Natural killer cell (primary cell): ENCODE measurements at places on chromosomes 5 and 9.

DNA sequence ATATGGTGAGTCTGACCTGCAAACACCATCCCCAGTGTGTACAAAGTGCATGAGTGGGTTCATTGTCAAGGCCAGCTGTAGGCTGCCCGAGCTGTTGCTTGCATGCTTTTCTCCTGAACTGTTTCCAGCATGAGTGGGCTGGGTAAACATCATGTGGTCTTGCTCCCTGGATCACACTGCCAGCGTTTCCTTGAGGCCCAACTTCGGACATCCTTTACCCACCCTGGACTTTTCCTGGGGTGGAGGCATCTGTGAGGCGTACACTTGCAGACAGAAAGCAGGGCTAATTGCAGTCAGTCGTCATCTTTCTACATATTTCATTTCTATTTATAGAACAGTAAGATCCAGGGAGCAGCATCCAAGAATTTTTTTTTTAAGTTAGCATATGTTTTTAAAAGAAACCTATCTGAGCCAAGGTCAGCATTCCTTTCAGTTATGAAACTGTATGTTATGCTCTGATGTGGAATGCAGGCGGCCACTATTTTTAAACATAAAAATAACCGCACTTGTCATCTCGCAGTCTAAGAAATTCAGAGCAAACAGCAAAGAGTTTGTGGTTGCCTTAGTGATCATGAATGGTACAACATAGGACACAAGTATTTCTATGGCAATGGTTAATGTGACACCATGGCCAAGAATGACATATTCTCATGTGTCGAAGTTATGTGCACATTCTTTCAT is 106.5 kb upstream of the DMRT1 start:
- H3K4me3 ChIP-seq = no peak overlapping the region
- DNase-seq = no peak
- H3K36me3 ChIP-seq = no peaks in the 10 kb centered on the region
- H3K27me3 ChIP-seq = no peaks in the 10 kb centered on the region

GRCh38 chr5:131545845-131546244 is 89.2 kb downstream of the RAPGEF6 start:
- H3K27ac ChIP-seq = no peak overlapping the region
- H3K36me3 ChIP-seq = peaks cover 5% of the 10 kb centered on the region
- DNase-seq = no peak

- H3K4me1 ChIP-seq = no peaks in the 10 kb centered on the region
- H3K27ac ChIP-seq = no peak overlapping the region
- H3K4me3 ChIP-seq = no peak overlapping the region
- no peak for DNase-seq
- no peaks in the 10 kb centered on the region for H3K27me3 ChIP-seq
- H3K36me3 ChIP-seq = no peaks in the 10 kb centered on the region
Measured at GRCh38 chr5:125120012-125120411, 373.6 kb upstream of the ZNF608 start.

DNA sequence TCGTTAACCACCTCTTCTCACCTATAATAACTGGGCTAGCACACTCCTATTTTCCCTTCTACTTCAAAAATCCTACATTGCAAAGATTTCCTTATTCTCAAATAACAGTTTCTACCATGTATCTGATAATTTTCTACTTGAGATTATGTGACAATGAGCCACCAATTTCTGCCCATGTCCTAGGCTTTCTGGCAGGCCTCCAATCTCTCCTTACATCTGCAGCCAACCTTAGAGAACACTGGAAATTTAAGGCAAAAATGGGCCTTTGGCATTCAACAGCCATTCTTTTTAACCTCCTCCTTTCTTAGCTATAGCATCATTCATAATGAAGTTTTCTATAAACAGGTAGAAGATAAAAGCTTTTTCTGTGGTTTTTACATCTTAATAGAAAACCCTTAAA is 225.1 kb downstream of the ARRDC3 start:
- H3K27ac ChIP-seq = no peak overlapping the region
- H3K4me3 ChIP-seq = no peak overlapping the region
- peaks cover 14% of the 10 kb centered on the region for H3K4me1 ChIP-seq
- H3K27me3 ChIP-seq = no peaks in the 10 kb centered on the region
- H3K36me3 ChIP-seq = no peaks in the 10 kb centered on the region

DNA sequence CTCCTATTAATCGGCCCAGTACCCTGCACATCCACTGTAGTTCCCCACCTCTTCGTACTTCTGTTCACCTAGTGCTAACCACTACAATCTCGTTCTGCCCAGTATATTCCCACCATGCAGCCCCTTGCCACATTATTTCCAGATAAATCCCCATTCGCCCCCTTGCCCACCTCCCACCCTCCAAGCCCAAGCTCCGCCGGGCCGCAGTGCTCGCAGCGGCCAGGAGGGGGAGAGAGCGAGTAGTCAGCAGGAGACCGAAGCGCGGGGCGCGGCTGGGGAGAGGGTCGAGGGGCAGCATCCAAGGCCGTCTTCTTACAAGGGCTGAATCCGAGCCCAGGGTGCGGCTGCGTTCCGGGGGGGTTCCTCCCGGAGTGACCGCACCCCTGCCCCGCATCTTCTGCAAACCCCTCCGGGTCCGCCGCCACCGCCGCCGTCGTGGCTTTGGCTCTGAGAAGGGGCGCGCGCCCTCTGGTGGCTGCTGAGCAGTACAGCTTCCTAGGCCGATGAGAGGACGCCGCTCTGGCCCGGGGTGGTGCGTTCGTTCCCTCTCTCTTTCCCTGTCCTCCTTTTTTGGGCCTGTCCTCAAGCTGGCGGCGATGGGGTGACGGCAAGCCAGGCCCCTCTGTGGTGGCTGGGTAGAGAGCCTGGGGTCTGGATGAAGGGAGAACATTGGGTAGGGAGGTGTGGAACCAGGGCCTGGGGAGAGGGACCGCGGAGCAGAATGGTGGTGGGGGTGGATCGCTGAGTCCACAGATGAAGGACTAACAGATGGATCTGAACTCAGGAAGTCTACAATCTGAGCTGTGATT is 30.0 kb upstream of the PSD2 start:
- H3K27me3 ChIP-seq = peaks cover 10% of the 10 kb centered on the region
- DNase-seq = peak; percentile 91
- H3K36me3 ChIP-seq = no peaks in the 10 kb centered on the region

DNA sequence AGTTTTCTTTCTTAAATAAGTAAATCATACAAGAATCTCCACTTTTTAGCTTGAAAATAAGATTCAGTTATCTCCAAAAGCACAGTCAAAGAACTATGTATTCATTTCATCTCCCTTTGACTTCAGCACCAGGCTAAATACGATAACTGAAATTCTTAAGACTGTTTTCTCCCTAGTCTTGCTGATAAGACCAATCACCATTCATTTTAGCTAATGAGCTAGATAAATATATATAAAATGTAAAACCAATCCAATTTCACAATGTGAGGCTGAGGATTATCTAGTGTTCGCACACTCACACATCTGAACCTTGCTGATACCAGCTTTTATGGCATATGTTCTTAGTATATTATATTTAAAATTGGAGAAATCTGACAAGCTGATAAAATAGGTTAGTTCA is 17.3 kb upstream of the ZNF622 start:
- H3K4me1 ChIP-seq = no peaks in the 10 kb centered on the region
- no peak for DNase-seq
- H3K27ac ChIP-seq = no peak overlapping the region
- H3K36me3 ChIP-seq = no peaks in the 10 kb centered on the region
- H3K4me3 ChIP-seq = no peak overlapping the region

DNA sequence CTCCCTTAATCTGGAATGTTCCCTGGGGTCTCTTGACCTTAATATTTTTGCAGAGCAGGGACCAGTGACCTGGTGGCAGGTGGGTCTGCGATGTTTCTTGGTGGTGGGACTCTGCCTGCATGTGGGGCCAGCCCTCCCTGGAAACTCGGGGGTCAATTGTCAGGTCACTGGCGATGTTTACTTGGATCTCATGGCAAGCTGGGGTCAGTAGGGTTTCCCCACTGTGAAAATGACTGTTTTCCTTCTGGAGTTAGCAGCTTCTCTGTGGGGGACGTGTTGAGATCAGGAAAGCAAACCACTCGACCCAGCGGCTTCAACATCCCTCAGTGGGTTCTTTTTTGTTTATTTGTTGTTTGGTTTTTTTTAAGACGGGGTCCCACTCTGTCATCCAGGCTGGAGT is 73.9 kb downstream of the KCNT1 start:
- H3K4me1 ChIP-seq = peaks cover 37% of the 10 kb centered on the region
- H3K36me3 ChIP-seq = no peaks in the 10 kb centered on the region
- no peak for DNase-seq
- H3K27ac ChIP-seq = no peak overlapping the region
- no peak overlapping the region for H3K4me3 ChIP-seq
- no peaks in the 10 kb centered on the region for H3K27me3 ChIP-seq

DNA sequence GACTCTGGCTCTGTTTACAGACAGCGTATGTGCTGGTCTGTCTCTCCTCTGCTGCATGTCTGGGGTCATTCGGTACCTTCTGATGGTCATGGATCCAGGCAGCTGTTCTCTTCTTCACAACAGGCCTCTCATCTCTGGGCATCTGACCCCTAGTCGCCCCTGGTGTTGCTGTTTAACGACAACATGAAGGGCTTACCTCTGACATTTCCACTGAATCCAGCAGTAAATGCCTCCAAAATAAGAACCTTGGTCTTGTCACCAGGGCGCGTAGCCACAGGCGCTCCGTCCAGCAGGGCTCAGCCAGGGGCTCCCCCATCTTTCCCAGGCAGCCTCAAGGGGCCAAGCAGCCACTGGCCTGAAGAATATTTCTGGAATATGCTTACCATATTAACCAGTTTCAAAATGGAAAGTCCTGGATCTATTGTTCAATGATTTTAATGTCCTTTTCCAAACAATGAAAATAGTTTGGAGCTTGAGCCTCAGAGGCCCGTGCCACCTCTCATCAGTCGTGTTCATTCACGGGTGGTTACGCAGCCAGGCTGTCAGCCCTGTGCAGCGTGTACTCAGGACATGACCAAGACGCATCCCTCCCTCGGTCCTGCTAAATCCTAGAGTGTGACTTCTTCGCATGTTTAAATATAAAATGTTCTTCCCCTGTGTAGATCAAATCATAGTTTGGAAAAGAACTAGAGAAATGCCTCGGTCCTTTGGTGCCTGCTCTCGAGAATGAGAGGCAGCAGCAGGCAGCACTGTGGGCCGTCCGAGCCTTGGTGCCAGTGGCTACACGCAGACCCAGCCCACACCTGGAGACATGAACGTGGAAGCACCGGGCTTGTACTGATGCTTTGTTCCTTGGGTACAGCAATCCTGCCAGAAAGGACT is 30.1 kb upstream of the LRRC14B start:
- H3K4me1 ChIP-seq = no peaks in the 10 kb centered on the region
- H3K36me3 ChIP-seq = no peaks in the 10 kb centered on the region
- no peak for DNase-seq
- H3K27ac ChIP-seq = no peak overlapping the region

GRCh38 chr9:136077491-136077890 is 17.6 kb downstream of the NACC2 start:
- no peaks in the 10 kb centered on the region for H3K27me3 ChIP-seq
- H3K27ac ChIP-seq = no peak overlapping the region
- peaks cover 32% of the 10 kb centered on the region for H3K4me1 ChIP-seq
- no peak for DNase-seq
- no peaks in the 10 kb centered on the region for H3K36me3 ChIP-seq

DNA sequence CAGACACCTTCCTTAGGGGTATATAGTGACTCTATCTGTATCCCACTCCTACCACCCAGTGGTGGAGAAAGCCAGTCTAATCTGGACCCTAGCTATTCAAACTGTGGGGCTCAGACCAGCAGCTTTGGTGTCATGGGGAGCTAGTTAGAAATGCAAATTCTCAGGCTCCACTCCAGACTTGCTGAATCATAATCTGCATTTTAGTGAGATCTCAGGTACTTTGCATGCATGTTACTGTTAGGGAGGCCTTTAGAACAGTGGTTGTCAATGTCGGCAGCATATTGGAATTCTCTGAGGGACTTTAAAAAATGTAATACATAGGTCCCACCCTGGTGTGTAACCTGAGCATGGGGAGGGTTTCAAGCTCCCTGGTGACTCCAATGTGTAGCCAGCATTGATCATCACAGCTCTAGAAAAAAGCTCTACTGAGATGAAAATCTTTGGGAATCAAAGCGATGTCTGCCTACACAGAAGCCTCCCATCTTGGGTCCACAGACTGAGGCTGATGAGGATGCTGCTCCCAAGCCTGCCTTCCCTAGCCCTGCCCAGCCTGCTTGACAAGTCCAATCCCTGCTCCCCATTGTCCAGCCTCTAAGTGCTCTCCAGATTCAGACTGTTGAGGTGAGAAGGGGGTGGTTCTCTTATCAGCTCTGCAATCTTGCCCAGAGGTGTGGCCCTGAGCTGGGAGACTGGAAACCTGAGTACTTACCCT is 11.9 kb upstream of the GM2A start:
- DNase-seq = no peak
- H3K36me3 ChIP-seq = no peaks in the 10 kb centered on the region
- peaks cover 9% of the 10 kb centered on the region for H3K4me1 ChIP-seq
- no peak overlapping the region for H3K4me3 ChIP-seq
- H3K27me3 ChIP-seq = no peaks in the 10 kb centered on the region

- no peaks in the 10 kb centered on the region for H3K4me1 ChIP-seq
- no peak overlapping the region for H3K4me3 ChIP-seq
- H3K27ac ChIP-seq = no peak overlapping the region
- DNase-seq = no peak
Measured at GRCh38 chr5:7131680-7132079, 264.3 kb upstream of the ADCY2 start.

DNA sequence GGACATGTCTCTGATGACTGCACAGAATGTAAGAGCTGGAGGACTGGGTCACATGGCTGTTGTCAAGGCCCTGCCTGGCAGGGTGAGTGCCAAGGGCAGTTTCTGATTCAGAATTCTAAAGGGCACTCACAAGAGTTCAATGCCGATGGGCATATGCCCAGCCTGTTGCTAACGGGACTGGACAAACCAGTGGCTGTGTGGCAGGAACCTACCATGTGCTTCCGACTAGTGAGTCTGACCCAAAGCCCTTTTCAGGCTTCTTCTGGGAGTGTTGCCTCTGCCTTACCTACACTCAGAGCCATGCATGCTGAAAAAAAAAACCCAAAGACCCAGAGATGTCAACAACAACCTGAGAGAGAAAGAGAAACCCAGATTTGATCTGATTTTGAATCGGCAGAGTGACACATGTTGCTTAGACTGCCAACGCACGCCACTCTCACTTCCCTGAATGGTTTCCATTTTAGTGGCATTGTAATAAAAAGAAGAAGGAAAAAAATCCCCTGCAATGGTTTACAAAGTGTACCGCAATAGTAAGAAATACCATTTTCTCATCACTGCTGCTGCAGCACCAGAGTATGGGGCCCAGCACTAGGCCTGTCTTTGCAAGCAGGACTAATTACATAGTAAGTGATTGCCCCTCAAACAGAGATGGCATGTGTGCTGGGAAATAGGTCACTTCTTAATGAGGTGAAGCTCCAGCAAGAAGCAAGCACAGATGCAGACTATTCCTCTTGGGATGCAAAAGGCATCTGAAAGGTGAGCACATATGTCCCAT is 194.3 kb downstream of the PALM2AKAP2 start:
- peaks cover 16% of the 10 kb centered on the region for H3K4me1 ChIP-seq
- no peak overlapping the region for H3K4me3 ChIP-seq
- DNase-seq = no peak
- no peaks in the 10 kb centered on the region for H3K27me3 ChIP-seq
- no peaks in the 10 kb centered on the region for H3K36me3 ChIP-seq
- H3K27ac ChIP-seq = peak overlapping the region; percentile 66

- H3K27ac ChIP-seq = no peak overlapping the region
- no peaks in the 10 kb centered on the region for H3K4me1 ChIP-seq
- no peak overlapping the region for H3K4me3 ChIP-seq
Measured at GRCh38 chr9:129904734-129905133, 69.5 kb downstream of the USP20 start.
